NCI-H1105 treated with DMSO at 0.1 percent for 48 hours (cell line): ENCODE measurements at places on chromosomes 11 and 22.

DNA sequence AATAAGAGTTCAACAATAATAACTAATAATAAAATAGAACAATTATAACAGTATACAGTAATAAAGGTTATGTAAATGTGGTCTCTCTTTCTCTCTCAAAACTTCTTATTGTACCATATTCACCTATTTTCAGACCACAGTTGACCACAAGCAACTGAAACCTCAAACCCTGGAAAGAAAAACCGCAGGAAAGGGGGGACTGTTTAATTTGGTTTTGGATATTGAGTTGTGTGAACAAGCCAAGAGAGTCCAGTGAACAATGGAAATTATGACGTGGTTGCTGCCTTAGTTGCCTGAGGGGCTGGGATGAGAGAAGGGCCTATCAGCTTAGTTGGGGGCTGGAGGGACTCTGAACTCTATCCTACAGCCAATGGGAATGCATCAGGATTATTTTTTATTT, 178.7 kb upstream of the POU2AF2 start:
- no peak for DNase-seq

- DNase-seq, result no peak
These were observed 600 bp upstream of the CENPM start for GRCh38 chr22:41947424-41948080.

- peak; percentile 61 for DNase-seq
These were observed 1.7 kb upstream of the CBX6 start for GRCh38 chr22:38873469-38874411.

DNA sequence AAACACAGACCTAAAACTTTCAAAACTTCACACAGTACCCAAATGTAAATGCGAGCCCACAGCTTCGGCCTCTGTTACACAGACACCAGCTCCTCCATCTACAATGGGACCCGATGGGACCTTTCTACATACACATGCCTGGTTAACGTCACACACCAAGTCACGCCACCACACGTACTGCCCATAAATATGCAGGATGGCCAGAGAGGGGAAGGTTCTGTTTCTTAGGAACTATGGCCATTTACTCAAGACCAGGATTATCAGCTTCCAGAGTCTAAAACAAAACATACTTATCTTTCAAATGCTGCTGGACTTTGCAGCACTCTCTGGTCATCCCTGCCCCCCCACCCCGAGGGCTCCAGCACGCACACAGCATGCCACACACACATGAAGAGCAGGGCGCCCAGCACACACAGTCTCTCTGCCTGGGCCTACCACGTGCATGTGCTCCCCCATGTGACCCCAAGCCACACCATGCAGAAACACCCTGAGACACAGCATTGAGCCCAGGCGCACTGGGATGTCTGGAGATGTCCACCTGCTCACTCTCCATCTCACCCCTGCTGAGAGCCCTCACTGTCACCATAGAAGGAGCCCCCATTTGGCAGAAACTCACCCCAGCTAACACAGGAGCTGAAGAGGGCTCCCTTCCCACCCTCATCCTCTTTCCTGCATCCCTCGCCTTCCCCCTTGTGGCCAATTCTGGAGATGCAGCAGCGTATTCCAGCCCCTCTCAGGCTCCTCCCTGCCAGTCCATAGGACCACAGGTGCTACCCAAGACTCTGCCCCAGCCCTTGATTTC, 61.8 kb downstream of the SLC22A12 start:
- peak; percentile 65 for DNase-seq

DNA sequence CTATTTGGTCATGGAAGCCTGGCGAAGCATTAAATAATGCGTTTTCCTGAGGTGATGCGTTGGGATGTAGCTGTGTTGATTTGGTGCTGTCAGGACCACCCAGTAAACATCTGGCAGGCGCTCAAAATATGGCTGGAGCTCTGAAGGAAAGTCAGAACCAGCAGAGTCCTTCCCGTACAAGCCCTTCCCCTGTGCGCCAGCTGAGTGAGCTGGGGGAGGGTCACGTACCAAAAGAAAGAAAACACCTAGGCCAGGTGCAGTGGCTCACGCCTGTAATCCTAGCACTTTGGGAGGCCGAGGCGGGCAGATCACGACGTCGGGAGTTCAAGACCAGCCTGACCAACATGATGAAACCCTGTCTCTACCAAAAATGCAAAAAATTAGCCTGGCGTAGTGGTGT, 55.6 kb upstream of the CECR2 start:
- DNase-seq, result no peak

- DNase-seq, result no peak
These were observed 30.3 kb upstream of the NECTIN1 start for GRCh38 chr11:119759324-119759723.

DNA sequence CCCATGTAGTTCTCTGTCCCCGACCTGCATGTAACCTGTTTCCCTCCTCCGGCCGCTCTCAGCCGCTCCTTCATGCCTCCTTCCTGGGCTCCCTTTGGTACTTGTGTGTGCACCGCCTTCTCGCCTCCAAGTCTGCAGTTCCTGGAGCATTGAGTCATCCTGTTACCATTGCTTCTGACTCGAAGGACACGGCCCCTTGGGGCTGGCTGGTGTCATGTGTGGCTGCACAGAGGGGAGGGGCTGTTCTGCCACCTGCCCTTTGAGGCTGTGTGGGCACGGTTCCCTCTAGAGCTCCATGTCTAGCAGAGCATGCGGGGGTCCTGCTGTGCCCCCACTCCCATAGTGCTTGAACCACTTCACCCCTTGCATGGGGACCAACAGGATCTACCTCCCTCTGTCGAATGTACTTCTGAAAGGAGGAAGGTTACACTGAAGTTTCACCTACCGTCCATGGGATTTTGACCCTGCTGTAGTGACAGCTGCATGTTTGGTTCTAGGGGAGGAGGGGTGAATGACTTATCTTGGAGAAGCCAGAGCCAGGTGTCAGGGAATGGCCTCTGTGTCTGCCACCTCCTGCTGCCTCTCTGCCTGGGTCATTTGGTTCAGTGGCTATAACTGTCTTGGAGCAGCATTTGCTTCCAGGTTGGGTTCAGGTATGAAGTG, 39.6 kb downstream of the BCR start:
- DNase-seq, result no peak

DNA sequence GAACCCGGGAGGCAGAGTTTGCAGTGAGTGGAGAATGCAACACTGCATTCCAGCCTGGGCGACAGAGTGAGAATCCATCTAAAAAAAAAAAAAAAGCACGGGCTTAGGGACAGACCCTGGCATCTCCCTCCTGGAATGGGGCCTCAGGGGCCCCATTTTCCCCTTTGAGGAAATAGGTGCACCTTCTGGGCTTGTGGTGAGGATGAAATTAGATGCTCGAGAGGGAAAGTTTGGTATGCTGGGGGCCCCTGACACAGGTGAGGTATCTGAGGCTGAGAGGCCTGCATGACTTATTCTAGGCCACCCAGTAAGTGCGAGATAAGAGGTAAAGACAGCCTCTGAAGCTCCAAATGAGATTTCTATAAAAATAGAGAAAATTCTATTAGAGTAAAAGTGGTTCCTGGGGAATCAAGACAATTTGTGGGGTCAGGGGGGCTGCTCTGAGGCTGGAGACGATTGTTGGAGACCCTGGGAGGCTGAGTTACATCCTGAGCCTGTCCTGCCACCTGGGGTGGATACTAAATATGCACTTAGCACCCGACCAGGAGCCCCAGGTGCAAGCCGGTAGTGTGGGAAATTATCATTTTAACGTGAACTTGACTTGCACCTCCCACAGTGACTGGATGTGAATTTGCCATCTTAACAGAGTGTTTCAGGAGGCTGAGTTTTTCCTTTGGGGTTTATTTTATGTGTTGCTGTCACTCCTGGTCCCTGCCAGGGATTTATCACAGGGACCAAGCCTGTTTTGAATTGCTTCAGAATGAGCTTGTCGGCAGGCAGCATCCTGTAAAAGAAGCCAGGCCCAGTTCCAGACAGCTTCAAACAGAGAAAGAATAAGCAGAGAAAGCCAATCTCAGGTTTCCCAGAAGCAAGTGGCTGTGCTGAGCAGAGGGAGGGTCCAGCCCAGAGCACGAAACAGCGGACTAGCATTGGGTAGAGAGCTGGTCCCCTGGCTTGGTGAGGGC, 48.4 kb upstream of the TSKU start:
- DNase-seq, result no peak

DNA sequence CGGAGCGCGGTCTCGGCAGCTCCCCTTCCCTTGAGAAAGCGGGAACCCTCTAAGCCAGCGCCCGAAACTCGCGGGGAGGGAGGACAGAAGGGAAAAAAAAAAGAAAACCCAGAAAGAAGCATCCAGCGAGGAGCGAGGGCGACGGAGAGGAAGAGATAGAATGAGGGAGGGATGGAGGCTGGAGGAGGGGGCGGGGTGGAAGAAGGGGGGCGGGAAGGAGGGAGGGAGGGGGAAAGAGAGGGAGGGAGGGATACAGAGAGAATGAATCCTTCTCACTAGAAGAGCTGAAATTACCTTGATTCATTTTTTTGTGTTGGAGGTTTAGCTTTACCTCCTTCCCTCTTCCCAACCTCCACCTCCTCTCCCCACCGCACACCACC, 19.3 kb upstream of the BDNF start:
- DNase-seq, result no peak

DNA sequence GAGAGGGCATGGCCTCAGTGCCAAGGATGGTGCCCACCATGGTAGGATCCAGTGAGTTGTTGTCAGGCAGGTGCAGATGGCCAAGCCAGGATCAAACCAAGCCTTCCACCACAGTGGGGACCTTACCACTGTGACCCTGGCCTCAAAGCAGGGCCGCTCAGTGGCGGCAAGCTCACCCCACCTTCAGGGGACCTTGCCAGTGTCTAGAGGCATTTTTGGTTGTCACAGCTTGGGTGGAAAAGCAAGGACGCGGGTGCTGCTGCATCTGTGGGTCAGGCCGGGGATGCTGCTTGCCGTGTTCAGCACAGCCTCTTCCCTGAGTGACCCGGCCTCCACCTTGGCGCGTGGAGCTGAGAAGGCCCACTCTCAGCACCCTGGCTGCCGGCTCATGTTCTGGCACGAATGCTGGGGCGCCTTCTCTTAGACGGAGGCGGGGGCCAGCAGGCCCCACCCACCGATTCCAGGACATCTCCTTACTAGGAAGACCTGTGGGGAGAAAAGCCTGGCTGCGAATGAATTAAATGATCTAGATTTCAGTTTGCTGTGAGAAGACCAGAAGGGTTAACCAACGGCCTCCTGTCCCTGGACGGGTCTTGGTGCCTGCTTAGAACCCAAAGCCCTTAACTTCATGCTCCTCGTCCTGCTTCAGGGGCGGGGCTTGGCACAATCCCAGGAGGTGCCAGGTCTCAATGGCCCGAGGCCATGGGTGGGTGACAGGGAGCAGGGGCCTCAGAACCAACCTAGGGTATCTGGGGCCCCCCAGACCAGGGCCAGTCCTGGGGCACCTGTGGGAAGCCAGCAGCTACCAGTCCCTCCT, 18.9 kb downstream of the TRMU start:
- no peak for DNase-seq

DNA sequence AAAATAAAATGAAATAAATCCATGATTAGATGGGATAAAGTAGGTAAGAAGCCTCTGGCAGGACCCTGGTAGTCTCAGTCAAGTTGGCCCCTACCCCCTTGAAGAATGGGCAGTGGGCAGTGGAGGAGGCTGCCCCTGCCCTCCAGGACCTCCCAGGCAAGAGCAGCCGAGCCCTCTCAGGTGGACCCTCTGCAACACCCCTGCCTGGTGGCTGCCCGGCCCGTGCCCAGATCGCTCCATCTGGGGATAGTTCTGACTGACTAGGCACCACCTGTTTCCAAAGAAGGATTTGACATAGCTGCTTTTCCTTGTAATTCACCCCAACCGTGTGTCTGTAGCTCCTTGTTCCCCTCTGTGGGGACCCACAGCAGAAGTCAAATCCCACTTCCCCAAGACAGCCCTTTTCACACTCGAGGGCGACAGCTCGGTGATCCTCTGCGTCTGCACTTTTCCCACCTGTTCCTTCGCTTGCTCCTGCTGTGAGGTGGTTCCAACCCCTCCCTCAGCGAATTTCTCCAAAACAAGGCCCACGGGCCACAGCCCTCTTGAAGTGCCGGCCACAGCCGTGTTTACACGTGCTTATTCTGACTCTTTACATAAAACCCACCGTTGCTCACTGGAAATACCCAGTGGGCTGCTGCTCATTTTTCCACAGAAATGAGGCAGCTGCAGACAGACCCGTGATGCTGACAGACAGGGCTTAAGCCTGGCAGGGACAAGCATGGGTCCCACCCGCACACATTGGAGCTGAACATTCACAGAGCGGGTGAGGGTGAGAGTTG, 5.5 kb upstream of the TMPRSS13 start:
- no peak for DNase-seq

DNA sequence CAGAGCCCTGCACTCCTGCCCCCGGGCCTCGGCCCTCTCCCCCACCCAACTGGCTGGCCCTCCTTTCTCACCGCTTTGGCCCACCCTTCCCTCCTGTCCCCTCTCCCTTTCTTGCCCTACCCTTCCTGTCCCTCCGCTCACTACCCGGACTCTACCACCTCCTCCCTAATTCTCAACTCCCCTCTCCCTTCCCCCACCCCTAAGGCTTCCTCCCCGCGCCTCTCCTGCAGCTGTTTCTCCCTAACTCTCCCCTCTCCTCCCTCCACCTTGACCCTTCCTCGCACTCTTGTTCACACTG, 421 bp downstream of the SLC15A3 start:
- no peak for DNase-seq

DNA sequence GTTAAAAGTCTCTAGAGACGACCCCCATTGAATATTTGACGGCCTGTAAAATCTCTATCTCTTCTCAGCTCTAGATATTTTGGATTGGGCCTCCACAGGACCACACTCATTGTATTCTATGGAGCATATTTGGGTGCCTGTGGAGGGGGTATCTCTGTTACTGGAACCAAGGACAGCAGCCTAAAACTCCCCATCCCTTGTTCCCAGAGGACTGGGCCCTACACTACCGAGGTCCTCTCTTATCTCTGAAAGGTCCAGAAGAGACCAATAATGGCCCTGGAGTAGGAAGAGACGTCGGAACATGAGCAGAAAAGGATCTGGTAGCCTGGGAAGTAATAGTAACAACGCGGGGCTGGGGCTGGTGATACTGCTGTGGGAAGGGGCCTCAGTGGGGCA, 542 bp downstream of the HPS4 start:
- DNase-seq, result no peak

GRCh38 chr11:72585762-72586311, 88.4 kb downstream of the PDE2A start:
- peak; percentile 52 for DNase-seq

DNA sequence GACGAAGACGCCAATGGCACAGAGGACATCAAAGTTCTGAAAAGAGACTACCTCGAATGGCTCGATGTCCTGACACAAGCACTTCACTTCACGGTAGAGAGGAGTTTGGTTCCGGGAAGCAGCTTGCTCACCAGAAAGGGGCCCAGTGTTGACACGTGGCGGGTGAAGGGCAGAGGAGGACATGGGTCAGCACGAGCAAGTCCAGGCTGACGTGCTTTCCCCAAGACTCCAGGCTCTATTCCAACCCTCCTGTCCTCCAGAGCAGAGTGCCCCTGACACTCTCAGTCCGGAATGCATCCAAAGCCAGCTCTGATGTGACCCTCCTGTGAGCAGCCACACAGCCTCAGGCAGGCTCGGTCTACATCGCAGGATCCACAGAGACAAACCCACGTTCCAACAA, 77.5 kb upstream of the BID start:
- DNase-seq, result no peak
